ENCODE measurements at places on chromosomes 2 and 18. TPM values are rescaled to one million over a fixed set of nuclear protein-coding genes. Genes with fewer than 3 reads are reported as not detected.

The SERPINE2 gene
- 61.3 TPM for total RNA-seq

The SPDYA gene
- 3.3 TPM for total RNA-seq

The COL4A4 gene
- total RNA-seq: 7.4 TPM

The CDCA7 gene
- total RNA-seq: 1.0 TPM

The ZNF2 gene
- 4.7 TPM for total RNA-seq

The VWC2L gene
- not detected for total RNA-seq

DNA sequence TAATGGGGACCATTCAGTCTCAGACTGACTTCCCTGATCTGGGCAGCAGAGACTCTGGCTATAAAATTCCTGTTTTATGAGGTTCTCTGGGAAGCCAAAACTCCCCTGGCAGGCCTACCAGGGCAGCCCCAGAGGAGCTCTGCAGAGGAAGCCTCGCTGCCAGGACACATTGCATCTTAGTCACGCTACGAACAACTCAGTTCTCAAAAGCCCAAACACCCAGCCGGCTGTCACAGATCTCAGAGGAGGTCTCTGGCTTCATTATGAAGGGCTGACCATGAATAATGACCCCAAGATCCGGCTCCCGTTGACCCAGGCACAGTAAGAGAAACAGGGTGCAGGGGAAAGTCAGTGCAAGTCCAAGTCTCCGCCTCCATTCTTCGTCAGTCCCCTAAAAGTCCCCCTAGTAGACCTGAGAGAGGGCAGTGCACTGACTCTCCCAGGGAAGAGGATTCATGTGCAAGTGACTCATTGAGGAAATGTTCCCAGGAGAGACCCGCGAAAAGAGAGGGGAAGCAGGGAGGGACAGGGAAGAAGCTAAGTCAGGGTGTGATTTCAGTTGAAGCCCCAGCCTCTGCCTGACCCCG lies 212.3 kb downstream of the CYP26B1 start:
- DNase-seq: peak; percentile 70

DNA sequence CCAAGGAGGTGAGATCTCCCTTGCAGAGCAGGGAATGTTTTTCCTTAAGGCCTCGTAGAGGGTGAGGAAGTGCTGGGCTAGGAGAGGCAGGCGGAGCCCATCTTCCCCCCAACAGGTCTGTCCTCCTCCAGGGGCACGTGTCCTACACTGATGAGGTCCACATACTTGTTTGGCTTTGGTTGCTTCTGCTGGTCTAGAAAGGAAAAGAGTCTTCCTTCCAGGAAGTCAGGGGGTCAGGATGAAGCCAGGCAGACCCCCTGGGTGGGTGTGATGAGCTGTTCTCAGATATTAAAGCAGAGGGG lies 6.0 kb downstream of the SH3BP4 start:
- DNase-seq: peak; percentile 32

GRCh38 chr2:99256677-99257076 lies 1.2 kb upstream of the LYG2 start:
- no peak for DNase-seq

DNA sequence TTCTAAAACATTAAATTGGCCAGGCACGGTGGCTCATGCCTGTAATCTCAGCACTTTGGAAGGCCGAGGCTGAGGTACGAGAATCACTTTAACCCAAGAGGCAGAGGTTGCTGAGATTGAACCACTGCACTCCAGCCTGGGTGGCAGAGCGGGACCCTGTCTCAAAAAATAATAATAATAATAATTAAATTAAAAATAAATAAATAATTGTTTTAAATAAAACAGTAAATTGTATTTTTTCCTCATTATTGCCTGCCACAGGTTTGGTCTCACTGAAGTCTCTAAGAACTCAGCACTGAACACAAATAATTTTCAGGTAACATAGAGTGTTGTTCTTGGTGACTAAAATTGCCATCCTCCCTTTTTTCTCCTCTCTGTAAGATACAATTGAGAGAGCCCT lies 19.8 kb downstream of the COL5A2 start:
- DNase-seq: no peak

DNA sequence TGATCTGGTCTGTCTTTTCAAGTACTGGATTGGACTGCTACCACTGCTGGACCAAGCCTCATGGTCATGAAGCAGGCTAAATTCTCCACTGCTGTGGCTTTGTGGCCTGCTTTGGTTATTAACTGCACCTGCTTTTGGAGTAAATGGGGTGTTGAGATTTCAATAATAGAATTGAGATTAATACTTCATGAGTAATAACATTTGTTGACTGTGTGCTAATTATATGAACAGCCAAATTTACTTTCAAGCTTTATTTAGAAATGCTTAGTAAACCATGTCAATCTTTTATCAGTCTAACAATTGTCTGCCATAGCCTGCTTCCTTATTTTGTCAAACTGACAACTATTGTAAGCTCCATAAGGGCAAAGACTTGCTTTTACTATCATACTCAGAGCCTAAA lies 27.4 kb upstream of the MTIF2 start:
- no peak for DNase-seq

DNA sequence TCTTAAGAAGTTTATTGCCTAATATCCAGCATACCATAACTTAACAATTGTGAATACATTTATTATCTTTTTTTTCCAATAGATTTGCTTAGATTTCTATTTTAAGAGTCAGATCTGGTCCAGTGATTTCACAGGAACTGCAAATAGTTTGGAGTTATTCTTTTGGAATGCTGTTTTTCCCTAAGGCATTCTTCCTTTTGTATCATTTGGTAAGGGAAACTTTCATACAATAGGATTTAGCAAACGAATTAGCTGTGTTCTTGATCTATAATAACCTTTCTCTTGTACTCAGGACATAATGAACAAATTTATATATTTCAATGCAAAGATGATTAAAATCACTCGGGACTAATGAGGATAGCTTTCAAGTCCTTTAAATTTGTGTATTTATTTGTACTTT lies 201.6 kb downstream of the ERBB4 start:
- no peak for DNase-seq

GRCh38 chr2:1672738-1673137 lies 71.6 kb downstream of the PXDN start:
- no peak for DNase-seq

DNA sequence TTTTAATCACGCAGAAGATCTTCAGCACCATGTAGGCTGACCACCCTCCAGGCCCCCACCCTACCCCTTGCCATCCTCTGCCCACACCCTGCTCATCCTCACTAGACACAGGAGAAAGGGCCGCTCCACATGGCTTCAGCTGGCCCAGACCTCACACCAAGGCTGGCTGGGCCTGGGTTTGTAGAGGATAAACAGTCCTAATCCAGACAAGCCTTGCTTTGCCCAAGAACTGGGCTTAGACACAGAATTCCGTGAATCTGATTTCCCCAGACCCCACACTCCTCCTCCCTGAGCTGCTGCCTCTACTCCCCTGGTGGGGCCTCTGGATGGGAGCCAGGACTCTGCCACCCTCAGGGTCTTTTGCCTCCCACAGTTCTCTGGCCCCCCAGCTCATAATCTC lies 185.3 kb downstream of the CYP26B1 start:
- no peak for DNase-seq

GRCh38 chr18:59229191-59229590 lies 9.2 kb downstream of the GRP start:
- DNase-seq: no peak

DNA sequence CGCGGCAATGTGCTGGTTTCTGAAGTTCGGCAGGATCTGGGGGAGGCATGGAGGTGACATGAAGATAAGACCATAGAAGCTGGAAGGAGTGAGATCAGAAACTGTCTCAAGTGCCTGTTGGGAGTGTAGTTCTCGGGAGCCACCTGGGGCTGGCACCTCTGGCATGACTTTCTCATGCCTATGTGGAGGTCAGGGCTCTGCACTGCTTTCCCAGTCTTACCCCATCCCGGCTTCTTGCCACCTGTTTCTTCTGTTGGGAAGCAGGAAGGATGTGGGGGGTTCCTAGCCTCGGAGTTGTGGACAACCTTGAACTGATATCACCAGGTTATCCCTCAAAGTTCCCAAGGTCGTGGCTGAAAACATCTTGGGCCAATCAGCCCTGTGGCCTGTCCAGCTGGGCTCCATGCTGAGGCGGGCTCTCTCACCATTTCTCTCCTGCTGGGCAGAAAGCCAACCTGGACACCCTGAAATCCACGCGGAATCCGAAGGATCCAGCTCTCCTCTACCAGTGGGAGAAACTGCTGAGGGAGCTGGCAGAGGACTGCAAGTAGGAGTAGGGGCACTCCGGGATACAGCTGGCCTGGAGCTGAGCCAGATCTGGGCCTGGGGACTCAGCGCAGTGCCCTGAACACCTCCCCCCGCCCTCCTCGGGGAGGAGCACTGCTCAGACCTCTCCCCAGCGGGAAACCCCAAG lies 42.5 kb downstream of the FER1L5 start:
- no peak for DNase-seq

GRCh38 chr18:4888251-4889040 lies 308.6 kb downstream of the AKAIN1 start:
- DNase-seq: no peak

- no peak for DNase-seq
Measured at GRCh38 chr18:47108998-47109405, 41.3 kb downstream of the HDHD2 start.

DNA sequence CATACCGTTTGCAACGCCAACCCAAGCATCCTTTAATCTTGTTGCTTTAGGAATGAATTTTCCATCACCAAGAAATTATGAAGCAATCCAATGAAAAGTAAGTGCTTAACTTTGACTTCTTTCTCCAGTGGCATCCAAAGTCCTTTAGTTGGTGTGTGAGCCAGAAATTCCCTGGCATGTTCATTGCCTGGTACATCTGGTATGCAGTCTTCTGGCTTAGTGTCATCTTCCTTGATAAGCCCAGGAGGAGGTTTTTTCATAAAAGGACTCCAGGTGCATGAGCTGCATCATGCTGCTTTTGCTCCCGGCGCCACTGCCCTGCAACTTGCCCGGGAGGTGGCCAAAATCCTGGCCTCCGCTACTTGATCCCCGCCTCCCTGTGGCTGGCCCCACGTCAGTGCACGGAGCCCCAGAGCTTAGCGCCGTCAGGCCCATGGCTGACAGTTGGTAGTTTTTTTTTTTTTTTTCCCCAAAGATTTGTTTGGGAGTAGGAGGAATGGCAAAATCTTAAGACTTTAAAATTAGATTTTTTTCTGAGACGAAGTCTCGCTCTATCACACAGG lies 58.7 kb downstream of the PUM2 start:
- DNase-seq: no peak

DNA sequence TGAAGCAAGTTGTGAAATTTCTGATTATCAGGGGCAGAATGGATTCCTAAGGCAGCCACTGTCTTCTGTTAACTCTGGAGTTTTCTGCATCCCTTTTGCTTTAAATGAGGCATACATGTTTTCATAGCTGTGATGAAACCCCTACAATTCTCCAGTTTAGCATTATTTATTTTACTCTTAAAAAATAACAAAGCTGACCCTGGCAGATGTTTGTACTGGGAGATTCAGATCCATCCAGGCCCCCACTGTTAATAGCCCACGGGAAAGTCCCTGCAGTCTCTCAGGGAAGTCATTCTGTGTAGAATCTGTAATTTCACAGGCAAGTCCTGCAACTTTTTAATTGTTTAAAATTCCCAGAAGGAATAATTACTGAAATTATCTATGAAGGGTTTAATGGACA lies 353 bp upstream of the SULT1C4 start:
- no peak for DNase-seq

DNA sequence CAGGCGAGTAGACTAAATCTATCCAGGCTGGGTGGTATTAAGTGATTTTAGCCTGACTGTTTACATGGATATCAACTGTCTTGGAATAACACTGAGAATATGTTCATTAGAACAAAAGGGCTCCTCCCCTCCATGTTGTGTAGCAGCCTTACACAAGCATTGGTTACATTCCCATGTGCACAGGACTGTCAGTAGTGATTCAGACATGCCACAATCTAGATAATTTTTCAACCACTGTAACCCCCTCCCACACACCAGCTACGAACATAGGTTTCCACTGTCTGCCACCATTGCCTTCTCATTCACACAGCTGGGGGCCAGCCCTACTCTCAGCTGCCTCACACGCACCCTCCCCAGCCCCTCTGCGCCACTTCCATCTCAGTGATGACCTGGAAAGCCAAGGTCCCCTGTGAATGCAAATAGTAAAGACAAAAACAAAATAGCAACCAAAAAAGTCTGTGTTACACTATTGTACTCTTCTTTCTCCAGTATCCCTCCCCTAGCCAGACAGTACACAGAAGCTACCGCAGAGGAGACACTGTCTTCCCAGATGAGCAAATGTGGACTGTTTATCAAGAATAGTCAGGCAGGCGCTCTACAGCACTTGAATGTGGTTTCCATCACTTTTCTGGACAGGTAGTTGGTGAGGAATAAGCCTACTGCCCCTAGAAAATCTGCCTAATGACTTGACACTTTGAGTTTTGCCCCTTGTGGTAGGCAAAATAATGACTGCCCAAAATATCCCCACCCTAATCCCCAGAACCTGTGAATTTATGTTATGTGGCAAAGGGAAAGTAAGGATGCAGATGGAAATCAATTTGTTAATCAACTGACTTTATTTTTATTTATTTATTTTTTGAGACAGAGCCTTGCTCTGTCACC lies 27.9 kb upstream of the TYMS start:
- no peak for DNase-seq

DNA sequence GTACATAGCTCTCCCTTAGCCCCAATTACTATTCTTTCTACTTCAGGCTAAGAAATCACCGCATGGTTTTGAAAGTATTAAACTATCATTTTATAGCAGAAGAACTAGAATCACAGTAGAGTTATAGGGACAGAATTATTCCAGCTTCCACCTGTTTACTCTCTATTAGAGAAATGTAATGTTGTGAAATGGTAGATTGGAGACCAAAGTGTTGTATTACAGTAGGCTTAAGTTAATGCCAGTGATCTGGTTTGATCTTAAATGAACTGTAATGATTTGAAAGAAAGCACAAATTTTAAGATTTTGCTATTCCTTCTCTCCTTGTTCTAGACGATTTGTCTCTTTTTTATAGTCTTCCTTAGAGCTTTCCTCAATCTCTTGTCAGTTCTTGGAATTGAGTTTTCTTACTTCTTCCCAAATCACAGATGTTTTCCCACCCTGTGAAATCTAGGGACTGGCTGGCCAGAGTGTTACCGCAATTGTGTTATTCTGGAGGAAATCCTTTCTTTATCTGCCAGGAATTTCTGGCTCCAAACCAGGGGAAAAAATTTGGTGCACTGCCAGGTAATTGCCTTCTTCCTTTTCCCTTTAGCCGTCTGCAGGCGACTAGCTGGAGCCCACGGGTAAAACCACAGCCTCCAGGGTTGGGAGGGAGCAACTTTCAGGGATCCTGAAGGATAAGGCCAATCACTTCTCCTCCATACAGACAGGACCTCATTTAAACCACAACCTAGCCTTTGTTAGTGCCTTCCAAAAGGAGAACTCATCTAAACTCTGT lies 51.7 kb downstream of the NOP58 start:
- DNase-seq: peak; percentile 85

- DNase-seq: no peak
Measured at GRCh38 chr2:153717060-153717459, 154.7 kb upstream of the GALNT13 start.

- DNase-seq: no peak
Measured at GRCh38 chr2:103991591-103991990, 862.3 kb upstream of the POU3F3 start.

DNA sequence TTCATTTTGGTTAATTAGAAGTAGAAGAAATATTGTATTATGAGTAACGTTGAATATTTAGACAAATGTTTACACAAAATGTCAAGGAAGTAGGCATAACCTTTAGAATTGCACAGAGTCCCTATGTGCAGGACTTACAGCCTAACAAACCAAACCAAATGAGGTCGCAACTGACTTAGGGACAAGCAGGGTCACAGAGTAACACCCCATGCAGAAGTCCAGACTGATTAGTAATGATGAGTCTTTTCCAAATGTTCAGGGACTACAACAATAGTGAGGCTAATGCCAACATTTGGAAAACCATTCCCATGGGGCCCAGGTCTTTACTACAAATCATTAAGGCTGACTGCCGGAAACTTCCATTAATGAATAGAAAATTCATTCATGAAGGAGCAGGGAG lies 452.5 kb upstream of the CHAC2 start:
- DNase-seq: no peak
